ENCODE measurements at places on chromosomes 6 and 20.

GRCh38 chr20:21074605-21075336 lies 31.4 kb downstream of the LINC00237 start:
- no peak for DNase-seq

- DNase-seq, result no peak
These were observed 25.6 kb downstream of the L3MBTL1 start for GRCh38 chr20:43533060-43533459.

DNA sequence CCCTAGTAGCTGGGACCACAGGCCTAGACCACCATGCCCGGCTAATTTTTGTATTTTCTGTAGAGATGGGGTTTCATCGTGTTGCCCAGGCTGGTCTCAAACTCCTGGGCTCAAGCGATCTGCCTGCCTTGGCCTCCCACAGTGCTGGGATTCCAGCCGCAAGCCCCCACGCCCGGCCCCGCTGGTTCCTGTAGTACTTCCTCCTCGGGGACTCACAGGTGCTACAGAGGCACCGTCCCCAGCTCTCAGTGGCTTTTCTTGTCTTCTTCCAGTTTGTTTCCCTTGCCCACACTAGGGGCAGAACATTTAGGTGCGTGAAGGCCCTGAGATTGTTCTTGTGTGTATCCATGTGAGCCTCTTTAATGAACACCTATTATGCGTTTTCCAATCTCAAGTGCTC lies 773 bp upstream of the ZBP1 start:
- DNase-seq, result no peak

GRCh38 chr6:107991772-107992550 lies 34.0 kb upstream of the SEC63 start:
- no peak for DNase-seq

- no peak for DNase-seq
These were observed 19.6 kb downstream of the RTN4IP1 start for GRCh38 chr6:106609699-106610098.

- DNase-seq, result no peak
These were observed 10.6 kb downstream of the FARS2 start for GRCh38 chr6:5271926-5272325.

- DNase-seq, result no peak
These were observed 9.5 kb upstream of the DST start for GRCh38 chr6:56652231-56652630.

DNA sequence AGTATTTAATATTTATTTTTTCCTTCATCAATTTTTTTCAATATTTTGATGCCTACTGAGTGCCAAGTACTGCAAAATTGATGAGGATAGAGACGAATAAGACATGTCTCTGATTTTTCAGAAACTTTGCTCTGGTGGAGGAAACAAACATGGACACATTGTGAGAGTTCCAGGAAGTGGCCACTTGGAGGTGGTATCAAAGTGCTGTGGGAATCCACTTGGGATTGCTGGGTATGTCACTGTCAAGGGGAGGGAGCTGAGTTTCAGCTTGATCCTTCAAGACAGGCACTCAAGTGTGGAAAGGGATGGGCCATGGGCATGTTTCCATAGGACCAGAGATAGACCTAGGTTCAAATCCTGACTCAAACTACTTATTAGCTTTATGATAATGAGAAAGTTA lies 24.5 kb upstream of the ABCC10 start:
- DNase-seq, result no peak

DNA sequence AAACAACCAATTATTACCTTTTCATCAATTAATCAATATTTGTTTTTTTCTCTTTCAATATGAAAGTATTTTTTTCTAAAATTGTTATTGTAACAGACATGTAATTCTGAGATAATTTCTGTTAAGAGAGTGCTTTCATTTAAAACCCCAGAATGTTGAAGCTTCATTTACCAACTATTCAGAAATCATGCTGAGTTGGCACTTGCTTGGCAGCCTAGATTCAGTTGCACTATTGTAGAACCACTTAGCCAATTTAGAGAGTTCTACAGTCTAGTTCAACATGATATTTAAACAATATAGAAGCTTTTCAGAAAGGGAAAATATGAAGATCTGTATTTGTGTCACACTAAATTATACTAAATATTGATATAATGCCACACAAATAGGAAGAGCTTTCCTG lies 56.1 kb upstream of the NKAIN2 start:
- no peak for DNase-seq

DNA sequence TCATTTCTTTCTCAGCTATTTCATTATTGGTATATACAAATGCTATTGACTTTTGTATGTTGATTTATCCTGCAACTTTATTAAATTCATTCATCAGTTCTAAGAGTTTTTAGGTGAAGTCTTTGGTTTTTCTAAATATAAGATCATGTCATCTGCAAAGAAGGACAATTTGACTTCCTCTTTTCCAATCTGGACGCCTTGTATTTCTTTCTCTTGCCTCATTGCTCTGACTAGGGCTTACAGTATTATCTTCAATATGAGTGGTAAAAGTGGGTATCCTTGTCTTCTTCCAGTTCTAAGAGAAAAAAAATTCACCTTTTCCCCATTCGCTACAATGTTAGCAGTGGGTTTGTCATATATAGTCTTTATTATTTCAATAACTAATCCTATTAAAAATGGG lies 38.0 kb downstream of the KIF16B start:
- no peak for DNase-seq

DNA sequence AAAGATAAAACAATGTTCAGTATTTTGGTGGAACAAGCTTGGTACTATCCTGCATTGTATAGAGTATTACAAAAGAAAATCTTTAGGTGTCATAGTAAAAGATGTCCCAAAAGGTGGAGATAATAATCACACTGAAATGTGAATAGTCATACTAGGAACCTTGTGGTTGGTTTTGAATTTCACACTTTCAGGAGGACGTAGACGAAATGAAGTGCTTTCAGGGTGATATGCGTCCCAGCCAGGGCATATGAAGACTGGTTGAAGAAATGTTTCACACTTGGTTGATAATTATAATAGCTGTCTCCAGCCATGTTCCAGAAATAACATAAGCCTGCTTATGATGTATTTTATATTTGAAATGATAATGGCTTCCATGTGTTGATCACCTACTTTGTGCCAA lies 60.4 kb downstream of the SCAND1 start:
- no peak for DNase-seq

DNA sequence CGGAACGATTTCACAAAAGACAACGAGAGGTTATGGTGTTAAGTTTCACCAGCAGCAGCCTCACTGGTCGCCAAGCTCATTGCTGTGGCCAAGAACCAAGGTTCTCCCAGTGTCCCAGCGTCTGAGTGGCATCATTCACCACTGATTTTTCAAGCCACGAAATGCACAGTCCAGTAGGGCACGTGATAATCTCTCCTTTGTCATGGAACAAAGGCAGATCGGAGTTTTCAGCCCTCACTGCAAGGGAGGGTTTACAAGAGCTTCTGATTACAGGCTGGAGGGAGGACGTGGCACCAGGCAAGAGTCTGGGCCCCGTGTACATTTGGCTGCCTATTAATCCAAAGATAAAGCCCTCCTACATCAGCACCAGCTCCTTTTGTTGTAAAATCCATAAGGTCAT lies 2.0 kb downstream of the CD24 start:
- DNase-seq, result no peak

DNA sequence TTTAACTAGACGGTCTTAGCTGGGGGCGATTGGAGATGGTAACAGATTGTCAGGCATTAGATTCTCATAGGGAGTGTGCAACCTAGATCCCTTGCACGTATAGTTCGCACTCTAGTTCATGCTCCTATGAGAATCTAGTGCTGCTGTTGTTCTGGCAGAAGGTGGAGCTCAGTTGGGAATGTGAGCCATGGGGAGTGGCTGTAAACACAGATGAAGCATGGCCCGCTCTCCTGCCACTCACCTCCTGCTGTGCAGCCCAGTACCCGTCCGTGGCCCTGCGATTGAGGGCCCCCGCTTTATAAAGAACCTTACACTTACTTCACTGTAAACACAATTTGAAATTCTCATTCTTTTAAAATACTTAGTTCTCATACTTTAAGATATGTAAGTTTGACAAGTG lies 339.4 kb downstream of the CDH26 start:
- DNase-seq, result no peak

DNA sequence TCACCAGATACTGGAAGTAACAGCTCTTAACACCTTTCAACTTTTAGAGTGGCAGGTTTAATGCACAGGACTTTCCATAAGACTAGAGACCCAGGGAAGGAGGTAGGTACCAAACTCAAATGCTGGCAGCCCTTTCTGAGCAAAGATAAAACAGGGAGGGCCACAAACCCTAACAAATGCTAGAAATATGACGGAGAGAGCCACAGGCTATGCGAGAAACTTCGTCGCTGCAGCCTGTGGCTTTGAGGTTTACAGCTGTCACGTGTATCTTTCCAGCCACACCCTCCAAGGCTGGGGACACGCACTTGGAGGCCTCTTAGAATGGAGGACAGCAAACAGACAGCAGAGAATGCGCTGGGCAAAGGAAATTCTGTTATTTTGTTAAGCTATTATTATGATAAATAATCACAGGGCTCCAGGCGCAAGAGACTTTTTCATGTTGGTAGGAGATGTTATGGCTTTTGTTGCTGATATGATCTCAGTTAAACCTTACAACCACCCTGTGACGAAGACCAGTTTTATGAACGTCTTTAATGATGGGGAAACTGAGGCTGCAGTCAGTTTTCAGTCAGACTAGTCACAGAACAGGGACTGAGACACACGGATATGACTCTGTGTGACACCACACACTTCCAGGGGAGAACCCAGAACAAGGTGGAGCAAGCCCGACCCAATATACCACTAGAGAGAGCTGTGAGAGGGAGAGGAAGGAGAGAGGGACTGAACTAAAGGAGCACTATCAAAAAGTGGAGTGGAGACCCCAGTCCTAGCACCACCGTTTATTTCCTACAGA lies 2.0 kb downstream of the TRAM2 start:
- DNase-seq, result no peak

- DNase-seq, result no peak
These were observed 22.9 kb downstream of the HTR1B start for GRCh38 chr6:77440206-77440976.

GRCh38 chr6:26420688-26421171 lies 18.7 kb downstream of the BTN3A1 start:
- peak; percentile 25 for DNase-seq

- DNase-seq, result peak; percentile 41
These were observed 1.9 kb downstream of the SLC32A1 start for GRCh38 chr20:38725931-38726803.

DNA sequence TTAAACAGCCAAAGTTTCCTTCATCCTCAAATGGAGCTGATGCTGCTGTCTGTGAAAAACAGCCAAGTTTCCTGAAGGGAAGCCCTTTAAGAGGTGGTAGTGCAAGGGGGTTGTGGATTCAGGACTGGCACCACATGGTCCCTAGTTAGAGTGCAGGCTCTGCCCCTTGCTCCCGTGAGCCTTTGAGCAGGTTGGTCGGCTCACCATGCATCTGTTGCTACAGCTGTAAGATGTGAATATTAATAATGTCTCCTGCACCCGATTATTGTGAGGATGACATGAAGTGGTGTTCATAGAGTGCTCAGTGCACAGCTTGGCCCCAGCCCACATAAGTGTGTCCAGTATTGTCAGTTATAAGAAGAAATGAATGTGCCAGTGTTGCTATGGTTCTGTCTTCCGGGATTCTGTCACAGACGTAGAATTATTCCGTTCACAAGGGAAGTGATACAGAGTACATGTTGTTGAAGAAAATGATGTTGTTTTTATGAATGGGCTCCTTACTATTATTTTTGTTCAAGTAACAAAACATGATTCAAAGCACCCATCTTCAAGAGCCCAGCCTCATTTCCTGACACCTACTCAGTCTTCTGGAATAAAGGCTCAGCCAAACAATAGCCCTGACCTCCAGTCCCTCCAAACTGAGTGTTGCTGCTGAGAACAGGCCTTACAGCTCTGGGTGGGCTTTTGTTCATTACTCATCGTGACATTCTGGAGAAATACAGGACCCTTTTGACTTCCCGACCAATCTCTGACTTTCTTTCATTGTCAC lies 2.9 kb upstream of the PKIG start:
- no peak for DNase-seq

DNA sequence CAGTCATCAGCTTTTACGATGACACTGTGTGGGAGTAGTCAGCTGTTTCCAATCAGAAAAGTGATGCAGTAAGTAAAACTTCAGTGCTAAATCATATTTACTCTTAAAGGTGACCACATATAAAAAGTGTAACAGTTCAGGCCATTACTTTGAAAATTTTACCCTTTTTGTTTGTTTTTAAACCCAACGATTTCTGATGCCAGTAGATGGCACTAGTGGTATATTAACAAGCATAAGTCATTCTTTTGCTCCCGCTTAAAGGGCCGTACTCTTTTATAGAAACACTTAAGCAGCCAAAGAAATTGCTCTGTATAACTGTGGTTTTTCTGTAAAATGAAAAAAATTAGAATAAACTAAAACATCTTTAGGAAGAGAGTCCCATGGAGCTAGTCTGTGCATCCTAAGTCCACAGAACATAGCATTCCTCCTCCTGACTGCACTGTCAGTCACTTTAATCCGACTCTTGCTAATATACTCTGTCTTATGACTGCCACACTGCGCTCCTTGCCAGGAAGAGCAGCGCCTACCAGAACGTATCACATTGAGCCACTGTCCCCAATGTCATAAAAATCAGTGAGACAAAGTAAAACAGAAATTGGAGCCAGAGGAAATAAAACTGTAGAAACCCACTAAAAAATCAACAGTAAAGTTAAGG lies 25.0 kb downstream of the HEBP2 start:
- DNase-seq, result no peak

- no peak for DNase-seq
These were observed 381.1 kb upstream of the ZFP64 start for GRCh38 chr20:52572687-52573086.

DNA sequence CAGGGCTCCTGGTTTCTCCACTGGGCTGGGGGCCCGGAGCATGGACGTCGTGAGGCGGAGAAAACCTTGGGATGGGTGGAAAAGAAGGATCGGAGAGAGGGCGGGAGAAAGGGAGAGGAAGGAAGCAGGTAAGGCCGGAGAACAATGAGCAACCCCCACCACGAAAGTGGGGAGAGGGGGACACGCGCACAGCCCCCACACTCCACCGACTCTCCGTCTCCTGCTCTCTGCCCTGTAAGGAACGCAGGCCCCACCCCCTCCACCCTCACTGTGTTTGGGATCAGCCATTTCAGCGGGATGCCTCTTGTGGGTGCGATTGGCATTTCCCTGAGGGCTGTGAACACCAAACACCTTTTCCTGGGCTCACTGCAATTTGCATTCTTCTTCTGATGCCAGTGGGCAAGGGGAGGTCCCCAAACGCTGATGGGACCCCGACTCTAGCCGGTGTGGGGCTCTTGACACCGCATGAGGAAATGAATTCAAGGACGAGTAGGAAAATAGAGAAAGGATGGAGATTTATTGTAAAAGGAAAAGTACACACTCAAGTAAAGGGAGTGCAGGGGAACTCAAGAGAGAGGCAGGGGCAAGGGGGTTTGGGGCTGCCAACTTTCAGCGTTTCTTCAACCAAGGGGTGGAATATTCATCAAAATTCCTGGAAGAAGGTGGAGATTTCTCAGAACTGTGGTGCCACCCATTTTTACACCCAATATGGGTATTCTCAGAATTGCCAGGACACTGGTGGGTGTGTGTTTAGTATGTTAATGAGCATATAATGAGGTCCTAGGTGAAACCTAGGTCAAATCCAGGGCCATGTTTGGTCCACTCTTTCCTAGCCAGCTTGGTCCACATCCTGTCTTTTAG lies 13.1 kb upstream of the RAET1L start:
- no peak for DNase-seq
